ENCODE measurements at places on chromosomes 3 and 15.

DNA sequence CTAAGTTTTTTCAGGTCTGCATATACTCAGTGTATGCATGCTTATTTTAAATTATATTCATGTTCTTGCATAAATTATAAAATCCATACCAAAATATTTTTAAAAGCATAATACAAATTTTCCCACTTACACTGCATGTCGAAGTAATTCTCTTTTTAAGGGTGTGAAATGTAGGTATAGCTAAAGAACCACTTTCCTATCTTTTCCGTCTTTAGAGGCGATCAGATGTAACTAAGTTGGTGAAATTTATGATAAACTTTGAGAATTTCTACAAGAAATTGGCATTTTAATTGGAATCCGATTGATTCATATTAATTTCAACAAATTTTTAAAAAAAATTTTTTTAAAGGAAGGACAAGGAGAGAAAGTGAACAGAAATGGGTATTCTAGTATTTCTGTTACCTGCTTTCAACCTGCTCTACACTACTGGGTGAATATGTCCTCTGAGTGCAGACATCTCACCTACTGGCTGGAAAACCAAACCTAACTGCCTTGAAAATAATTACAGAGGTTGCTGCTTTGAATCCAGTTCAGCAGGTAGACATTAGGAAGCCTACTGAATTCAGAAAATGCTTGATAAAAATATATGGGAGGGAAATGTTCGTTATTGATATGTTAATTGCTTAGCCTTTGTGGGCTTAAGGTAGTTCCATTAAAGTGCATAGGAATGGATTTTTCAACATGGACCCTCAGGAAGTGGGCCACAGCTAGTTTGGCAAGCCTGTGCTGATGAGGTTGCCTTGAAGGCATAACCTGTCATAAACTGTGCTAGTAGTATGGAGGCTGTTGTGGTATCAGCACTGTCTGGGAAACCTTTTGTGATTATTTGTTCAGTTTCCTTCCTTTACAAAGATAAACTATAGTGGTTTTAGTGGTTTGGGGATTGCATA lies 5.1 kb downstream of the TRIM71 start:
- DNase-seq, result no peak

- DNase-seq, result no peak
Measured at GRCh38 chr3:65837604-65838003, 201.1 kb downstream of the MAGI1 start.

DNA sequence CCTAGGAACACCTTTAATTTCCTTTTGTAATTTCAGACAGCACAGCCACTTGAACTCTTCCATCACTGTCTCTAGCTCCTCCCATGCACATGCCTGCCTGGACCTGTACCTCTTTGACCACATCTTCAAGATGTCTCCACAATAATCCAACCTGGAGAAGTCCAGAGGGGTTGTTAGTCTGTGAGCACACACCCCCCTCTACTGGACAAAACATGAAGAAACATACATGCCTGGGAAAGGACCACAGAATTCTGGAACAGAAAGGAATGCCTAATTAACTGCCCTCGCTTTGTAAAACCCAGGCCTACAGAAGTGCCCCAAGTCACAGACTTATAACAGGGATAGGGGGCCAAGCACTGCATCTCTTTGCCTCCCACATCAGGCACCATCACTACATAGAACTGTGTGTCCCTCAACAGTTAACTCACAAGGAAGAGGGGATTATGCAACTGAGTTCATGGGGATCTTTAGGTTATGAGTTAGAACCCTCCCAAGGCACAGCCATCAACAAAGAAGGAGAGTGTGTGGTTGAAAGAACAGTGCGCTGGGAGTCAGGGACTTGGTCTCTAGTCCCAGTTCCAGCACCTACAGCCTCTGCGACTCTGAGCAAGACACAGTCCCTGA lies 61.7 kb downstream of the FMN1 start:
- DNase-seq, result peak; percentile 30

GRCh38 chr3:100548053-100548452 lies 55.6 kb downstream of the TMEM45A start:
- peak; percentile 62 for DNase-seq

DNA sequence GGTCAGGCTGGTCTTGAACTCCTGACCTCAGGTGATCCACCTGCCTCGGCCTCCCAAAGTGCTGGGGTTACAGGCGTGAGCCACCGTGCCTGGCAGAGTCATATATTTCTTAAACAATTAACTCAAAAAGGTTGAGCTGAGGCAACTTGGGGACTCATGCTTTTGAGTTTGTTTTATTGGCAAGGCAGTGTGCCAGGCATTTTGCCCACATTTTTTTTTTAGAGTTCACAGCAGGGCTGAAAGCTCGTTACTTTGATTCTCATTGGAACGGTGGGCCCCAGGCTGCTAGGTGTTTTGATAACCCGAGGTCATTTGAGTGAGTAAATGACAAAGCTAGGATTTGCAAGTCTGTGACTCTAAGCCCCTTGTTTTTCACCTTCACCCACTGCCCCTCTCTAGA lies 76.2 kb downstream of the CCK start:
- no peak for DNase-seq

GRCh38 chr3:107868449-107868848 lies 222.4 kb downstream of the CD47 start:
- no peak for DNase-seq

DNA sequence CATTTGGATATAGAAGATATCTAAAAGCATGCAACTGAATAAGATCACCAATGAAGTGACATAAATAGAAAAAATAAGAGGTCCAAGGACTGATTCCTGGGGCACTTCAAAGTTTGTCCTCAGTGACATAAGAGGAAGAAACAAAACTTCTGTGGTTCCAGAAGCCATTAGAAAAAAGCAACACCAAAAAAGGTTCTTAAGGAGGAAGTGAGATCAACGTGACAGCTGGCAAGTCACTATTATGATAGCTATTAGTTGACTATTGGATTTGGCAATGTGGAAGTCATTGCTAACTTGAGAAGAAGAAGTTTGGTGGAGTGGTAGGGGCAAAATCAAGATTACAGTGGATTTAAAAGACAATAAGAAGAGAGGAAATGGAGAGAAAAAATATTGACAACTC lies 1098.3 kb downstream of the NAALADL2 start:
- no peak for DNase-seq

- no peak for DNase-seq
Measured at GRCh38 chr15:52709187-52709981, 30.2 kb upstream of the ATOSA start.

- no peak for DNase-seq
Measured at GRCh38 chr15:25509703-25510102, 70.9 kb upstream of the UBE3A start.

DNA sequence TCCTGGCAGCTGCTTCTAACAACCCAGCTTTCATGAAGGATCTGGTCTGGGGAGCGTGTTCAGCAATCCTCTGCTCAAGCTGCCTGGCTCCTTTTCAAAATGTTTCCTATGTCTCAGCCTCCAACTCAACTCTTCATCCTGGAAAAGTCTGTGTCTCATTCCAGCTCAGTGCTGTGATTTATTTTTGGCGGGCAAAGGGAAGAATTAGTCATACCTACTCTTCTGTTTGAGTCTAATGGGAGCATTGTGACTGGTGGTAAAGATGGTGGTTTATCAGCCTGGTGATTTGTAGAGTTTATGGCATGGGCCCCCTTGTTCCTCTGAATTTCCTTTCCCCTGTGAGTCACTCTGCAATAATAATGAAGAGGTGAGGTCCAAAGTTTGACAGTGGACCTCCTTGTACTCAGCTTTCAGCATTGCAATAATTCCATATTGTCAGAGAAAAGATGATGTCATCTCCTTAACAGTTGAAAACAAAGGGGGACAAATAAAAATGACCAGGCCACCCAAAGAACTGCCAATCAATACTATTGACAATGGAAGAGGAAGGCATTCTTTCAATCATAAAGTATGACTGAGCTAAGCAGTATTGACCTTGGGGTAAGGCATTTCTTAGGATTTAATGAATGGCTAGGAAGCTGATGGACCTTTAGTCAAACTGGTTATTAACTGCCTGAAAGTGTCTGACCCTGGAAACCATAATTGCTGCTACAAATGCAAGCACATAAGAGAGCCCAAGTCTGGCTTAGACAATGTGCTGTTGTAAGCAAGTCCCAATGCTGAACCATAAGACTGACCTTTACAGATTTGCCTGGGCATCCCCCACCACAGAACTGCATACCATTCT lies 204.7 kb upstream of the MCTP2 start:
- DNase-seq, result no peak

DNA sequence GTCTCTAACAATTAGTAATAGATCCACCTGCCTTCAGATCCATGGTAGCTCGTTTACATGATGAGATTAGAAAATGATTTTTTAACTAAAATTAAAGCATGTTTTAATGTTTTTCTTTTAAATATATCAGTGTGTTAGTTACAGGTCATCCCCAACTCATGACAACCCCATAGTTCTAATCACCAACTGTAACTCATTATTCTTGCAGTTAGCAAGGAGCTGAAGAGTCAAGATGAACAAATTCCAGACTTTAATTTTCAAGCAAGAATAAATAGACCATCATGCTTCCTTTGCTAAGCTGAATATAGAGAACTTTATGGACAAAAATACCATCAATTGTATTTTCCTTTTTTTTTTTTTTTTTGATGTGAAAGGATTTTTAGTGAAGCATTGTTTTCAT lies 101.1 kb downstream of the TOP2B start:
- DNase-seq, result no peak

- no peak for DNase-seq
Measured at GRCh38 chr15:38589502-38589901, 24.9 kb upstream of the RASGRP1 start.

DNA sequence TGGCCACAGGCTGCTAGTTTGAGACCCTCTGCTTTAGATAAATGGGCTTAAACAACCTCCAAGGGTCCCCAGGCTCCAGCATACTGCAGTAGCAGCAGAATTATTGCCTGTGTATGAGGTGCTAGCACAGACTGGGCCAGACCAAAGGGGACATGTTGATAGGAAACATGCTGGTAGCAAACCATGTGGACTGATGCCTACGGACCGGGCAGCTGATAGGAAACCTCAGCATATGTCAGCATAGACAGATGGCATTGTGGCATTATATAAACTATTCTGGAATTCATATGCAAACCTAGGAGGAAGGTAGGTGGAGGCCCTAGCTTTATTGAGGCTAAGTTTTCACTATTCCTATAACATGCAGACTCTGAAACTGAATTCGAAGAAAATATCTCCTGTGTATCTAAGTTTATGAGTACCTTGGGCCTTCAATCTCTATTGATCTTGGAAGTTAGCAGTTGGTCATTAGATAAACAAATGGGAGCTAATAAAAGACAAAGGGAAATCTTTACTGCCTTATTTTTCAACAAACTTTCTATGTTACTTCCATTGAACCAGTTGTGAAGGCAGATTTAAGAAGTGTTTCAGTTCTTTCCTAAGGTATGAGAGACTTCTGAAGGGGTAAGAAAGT lies 1.7 kb upstream of the HGD start:
- DNase-seq, result no peak

DNA sequence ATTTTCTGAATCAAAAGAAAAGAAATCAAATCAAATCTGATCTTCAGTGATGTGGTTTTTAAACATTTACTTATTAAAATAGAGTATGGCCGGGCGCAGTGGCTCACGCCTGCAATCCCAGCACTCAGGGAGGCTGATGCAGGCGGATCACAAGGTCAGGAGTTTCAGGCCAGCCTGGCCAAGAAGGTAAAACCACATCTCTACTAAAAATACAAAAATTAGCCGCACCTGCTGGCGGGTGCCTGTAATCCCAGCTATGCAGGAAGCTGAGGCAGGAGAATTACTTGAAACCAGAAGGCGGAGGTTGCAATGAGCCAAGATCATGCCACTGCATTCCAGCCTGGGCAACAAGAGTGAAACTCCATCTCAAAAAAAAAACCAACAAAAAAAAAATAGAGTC lies 169.1 kb downstream of the ULK4 start:
- no peak for DNase-seq

DNA sequence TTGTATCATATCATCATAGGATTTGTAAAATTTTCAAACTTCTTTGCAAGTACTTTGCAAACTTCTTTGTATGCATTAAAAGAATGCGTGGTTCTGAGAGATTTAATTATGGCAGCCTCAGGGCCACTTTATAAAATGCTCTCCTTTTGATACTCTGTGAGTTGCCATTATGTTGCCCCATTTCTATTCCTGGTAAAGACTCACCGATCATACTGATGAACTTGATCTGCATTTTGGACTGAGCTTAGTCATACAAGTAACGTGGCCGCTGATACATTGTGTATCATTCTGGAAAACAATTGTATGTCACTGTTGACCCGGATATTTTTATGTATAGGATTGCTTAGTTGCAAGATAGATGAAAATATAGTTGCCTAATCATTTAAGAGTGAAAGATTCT lies 38.8 kb downstream of the AKAP13 start:
- no peak for DNase-seq

GRCh38 chr15:75420698-75421097 lies 30.8 kb downstream of the SIN3A start:
- DNase-seq, result no peak

- no peak for DNase-seq
Measured at GRCh38 chr3:192905980-192906678, 11.5 kb downstream of the MB21D2 start.

DNA sequence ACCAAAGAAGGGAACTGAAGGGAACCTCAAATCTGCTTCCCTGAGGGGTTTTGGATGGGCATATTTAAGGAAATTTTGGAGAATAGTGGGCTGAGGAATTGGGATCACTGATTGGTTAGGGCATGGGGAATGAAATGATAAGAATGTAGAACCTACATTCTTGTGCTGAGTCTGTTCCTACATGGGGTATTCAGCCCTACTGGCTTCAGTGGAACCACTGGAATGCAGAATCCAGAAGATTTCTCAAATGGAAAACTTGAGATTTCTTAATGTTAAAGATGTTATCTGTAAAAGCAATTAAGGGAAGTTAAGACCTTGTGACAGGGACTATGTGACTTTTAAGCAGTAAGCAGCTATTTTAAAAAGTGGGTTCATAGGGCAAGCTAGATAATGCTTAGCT lies 1062.4 kb downstream of the AGBL1 start:
- no peak for DNase-seq

- no peak for DNase-seq
Measured at GRCh38 chr3:52838561-52839267, 3.9 kb upstream of the MUSTN1 start.

GRCh38 chr3:55626279-55626665 lies 139.2 kb upstream of the WNT5A start:
- no peak for DNase-seq

DNA sequence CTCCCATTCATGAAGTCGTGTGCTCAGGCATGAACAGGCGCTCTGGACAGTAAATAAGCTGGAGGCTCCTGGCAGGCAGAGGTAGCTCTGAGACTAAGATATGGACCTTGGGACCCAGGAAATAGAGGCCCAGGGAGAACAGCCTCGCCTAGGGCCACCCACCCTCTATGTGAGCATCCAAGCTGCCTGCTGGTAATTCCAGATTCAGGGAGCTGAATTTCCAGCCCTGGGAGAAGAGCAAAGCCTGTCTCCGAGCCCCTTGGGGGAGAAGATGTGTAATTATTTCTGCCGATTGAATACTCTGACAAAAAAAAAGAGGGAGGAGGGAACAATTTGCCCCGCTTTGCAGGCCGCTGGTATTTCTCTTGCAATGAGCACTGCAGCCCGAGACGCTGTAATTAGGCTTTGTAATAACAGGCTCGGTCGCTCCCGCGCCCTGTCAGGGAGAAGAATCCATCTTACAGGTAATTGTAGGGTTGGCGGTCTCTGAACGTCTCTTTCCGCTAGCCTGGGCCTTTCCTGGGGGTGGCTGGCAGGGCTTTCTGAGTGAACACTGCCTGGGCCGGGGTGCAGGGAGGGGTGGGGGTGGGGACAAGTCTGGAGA lies 131.5 kb downstream of the WNT7A start:
- DNase-seq, result no peak

Data from NCI-H345 (cell line).